ENCODE measurements at places on chromosomes 16 and 17.
A peak's percentile ranks its signal among the peaks of the same experiment; 100 is the strongest.

DNA sequence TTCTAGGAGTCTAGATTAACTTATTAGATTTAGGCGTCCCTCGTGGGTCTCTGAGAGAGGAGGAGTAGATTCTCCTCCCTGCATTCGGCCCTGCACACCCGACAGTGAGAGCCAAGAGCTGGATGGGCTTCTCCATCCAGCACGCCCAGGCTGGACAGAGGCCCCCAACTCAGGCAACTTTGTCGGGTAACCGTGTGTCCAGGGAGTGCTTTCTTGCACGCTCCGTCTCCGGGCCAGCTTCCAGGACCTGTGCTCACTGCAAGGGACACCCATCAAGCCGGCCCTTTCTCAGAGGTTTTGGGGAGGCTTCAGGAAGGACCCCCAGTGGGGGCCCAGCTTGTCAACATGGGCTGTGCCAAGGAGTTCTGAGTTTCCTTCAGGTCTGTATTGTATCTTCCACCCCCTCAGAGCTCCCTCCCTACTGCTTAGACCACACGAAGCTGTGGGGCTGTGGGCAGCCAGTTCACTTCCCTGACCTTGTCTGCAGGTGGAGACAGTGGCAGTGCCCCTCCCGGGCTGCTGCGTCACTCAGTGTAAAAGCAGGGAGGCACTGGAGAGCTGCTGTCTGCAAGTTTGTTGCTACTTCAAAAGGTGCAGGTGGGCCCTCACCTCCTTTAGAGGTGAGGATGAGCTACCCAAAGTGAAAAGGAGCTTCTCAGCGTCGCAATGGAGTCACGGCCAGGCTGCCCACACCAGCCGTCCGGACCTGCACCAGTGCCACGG, 24.0 kb upstream of the C16orf78 start:
- DNase-seq = no peak

- DNase-seq = no peak
These were observed 30.5 kb upstream of the LGALS9 start for GRCh38 chr17:27600471-27600870.

DNA sequence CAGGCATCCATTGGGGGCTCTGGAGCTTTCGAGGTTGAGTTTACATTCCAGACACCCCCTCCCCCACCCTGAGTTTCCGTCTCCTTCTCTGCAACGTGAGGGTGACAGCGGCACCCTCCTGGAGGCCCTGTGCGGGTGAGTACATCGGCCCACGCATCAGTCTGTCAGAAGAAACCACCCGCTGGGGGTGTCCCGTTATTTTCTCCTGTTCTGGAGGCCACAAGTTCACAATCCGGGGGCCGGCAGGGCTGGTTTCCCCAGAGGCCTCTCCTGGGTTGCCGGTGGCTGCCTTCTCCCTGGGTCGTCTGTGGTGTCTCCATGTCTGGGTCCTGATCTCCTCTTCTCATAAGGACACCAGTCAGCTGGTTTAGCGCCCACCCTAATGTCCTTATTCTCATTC, 35.7 kb downstream of the GSE1 start:
- DNase-seq = no peak

DNA sequence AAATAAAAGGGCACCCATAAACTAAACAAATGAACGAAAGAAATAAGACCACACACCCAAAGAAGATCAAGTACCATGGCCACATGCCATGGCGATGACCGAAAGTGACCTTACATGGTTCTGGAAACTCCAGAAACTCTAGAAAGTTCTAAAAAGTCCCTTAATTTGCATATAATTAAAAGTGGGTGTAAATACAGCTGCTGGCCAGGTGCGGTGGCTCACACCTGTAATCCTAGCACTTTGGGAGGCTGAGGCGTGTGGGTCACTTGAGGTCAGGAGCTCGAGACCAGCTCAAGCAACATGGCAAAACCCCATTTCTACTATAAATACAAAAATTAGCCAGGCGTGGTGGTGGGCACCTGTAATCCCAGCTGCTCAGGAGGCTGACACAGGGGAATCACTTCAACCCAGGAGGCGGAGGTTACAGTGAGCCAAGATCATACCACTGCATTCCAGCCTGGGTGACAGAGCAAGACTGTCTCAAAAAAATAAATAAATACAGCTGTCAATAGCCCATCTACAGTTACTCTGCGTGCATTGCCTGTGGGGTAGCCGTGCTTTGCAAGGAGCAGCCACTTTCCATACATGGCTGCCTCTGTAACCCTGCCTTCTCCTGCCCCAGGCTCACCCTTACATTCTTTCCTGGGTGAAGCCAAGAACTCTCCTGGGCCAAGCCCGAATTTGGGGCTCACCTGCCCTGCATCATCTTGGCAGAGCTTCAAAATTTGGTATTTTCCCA, 7.2 kb upstream of the ZNF778 start:
- no peak for DNase-seq

- no peak for DNase-seq
These were observed 3.5 kb upstream of the CNEP1R1 start for GRCh38 chr16:50021544-50021943.

- no peak for DNase-seq
These were observed 29.0 kb downstream of the IRF8 start for GRCh38 chr16:85927959-85928358.

- no peak for DNase-seq
These were observed 14.7 kb upstream of the FAM83G start for GRCh38 chr17:19019041-19019941.

- no peak for DNase-seq
These were observed 76.3 kb upstream of the ZNF469 start for GRCh38 chr16:88306411-88306810.

DNA sequence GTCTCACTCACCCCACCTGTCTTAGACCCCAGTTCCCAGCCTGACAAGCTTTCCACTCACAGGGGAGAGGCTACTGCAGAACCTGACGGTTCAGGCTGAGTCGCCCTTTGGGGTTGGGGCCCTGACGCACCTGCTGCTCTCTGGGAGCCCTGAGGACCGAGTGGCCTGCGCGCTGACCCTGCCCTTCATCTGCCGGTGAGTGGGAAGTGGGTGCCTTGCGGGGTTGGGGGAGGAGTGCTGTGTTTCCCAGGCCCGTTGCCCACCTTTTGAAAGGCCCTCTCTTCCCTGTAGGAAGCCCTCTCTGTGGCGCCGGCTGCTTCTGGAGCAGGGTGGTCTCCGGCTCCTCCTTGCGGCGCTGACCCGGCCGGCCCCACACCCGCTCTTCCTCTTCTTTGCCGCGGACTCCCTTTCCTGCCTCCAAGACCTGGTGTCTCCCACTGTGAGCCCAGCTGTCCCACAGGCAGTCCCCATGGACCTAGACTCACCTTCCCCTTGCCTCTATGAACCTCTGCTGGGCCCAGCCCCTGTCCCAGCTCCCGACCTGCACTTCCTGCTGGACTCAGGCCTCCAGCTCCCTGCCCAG, 6.1 kb upstream of the TGFB1I1 start:
- no peak for DNase-seq

- no peak for DNase-seq
These were observed 127.1 kb upstream of the HS3ST3A1 start for GRCh38 chr17:13728781-13729180.

- DNase-seq = no peak
These were observed 37.1 kb upstream of the TEKT1 start for GRCh38 chr17:6868582-6868981.

DNA sequence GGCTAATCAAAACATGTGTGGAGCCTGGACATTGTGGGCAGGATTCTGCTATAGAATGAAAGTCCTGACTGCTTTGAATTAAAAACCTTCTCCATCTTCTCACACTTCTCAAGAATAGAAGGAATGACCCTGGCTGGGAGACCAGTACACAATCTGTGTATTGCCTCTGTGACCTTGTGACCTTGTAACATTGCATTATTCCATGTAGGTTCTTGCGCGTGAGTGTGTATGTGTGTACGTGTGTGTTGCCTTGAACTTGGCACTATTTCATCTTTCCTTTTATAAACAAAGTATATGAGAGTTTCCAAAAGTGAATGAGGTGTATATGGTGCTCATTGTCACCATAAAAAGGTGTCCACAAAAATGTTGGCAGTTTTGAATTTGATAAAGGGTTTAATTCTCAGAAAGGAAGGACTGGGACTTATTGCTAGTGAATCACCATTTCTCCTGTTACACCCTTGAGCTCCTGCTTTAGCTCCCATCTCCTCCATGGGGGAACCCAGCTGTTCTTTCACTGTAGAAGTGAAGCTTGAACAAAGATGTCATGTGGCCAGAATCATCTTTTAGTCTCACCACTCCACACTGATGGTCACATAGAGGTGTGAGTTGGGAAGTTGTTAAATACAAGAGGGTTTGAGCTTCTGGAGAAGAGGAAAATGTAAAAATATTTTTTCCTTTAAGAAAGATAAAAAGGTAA, 244.9 kb downstream of the FTO start:
- DNase-seq = no peak

DNA sequence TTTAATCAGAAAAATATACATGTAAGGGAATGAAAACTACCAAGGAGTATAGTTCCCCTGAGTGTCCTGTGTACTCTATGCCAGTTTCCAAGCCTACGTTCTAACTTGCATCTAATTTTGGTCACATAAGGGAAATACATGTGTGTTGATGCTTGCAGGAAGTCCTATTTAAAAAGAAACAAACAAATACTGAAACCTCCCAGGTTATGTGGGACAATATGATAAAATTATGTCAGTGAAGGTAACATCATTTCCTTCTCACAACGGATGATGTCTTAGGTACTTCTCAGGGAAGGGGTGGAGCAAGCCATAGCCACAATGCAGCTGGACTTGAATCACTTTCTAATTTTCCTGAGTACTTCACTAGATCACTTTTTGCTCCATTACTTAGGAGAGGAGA, 115.9 kb downstream of the ZFHX3 start:
- no peak for DNase-seq

DNA sequence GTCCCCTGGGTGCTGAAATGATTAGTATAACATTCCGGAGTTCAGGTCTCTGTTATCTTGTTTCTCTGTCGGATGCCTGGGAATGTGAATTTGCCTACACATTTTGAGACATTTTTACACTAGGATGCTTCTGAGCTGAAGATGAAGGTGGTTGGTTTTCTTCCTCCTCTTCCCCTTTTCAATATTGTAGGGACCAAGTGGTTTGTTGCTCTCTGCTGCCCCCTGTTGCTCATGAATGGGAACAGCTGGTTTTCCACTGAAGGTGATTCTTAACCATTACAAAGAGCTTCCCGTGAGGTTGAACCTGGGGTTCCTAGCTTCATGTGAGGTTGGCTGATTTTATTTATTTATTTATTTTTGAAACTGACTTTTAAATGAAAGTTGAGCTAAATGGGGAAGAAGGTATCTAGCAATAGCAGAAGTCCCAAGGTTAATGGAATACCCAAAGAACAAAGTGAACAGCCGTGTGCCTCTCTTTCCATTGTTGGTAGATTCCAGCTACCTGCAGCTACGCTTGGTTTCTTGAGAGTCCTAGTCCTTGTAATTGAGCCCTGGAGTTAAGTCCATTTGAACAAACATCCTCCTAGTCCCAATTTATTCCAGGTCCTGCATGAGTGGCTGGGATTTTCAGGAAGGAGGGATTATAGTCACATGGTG, 983.9 kb upstream of the EEF2KMT start:
- no peak for DNase-seq

- DNase-seq = no peak
These were observed 112.0 kb upstream of the CDC42EP4 start for GRCh38 chr17:73423806-73424205.

DNA sequence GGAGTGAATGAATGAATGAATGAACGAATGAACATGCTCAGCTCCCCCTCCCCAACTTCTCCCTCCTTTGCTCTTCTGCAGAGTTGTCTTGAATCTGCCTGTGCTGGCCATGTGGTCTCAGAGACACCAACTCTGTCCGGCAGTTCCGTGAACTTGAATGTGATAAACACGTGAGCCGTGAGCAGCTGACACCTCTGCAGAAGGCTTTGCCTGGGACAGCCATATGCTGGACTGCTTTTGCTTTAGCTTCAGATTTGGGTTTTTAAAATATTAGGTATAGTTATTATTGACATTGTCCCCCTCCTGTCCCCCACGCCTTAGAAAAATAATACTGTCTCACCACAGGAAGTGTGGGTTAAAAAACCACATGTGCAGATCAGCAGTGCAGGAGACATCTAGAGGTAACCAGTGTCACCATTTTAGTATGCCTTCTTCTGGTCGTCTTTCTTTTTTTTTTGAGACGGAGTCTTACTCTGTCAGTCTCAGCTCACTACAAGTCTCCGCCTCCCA, 83.8 kb downstream of the ABCC1 start:
- no peak for DNase-seq

DNA sequence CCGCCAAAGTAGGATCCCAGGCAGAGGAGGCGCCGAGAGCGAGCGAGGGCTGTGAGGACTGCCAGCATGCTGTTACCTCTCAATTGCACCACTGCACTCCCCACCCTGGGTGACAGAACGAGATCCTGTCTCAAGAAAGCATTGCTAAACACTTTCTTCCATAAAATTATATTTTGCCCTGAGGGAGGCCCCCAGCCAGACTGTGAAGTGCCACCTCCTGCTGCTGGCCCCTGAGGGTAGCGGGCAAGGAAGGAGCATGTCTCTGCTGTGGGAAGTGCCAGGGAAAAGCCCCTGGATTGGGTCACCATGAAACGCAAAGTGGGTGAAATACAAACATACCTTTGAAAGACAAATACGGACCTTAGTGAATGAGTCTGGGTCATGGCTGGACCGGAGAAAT, 78.0 kb upstream of the AMZ2 start:
- no peak for DNase-seq

DNA sequence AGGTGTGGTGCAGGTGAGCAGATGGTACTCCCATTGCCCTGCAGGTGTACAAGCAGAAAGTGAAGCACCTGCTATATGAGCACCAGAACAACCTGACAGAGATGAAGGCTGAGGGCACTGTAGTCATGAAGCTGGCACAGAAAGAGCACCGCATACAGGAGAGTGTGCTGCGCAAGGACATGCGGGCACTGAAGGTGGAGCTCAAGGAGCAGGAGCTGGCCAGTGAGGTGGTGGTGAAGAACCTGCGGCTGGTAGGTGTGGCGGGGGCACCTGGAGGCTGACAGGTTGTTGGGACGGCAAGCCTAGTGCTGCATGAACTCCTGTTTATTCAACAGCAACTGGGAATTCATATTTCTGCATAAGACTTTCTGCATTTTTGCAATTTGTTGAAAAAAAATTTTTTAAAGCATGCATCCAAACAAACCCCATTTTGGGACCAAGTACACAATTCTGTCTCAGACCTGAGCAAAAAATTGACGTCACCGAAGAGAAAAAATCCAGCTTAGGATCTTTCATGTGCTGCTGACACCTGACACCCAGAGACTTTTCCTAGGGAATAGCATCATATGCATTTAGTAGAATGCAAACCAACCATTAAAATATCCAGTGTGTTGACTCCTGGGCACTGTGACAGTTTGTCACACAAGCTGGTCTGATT, 13.5 kb upstream of the DBNDD1 start:
- DNase-seq = no peak

GRCh38 chr17:72466199-72466598, 345.4 kb downstream of the SOX9 start:
- DNase-seq = no peak

- DNase-seq = no peak
These were observed 24.8 kb upstream of the KDM6B start for GRCh38 chr17:7809086-7809790.

DNA sequence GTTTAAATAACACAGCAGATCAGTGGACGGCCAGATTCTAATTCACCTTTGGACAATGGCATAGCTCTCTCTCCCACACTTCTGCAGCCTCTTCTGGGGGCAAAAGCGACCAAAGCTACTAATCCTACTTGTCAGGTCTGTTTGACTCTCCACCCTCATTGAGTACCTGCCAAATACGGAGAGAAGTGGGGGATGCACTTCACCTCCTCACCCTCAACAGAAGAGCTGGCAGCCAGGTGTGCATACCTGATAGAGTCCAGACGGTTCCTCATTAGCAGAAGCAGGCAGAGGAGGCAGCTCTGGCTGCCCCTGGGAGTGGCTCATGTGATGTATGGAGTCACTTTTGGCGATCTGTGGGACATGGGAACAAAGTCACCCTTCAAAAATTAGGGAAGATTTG, 4.9 kb downstream of the DNAH3 start:
- peak; percentile 54 for DNase-seq

GRCh38 chr16:76511203-76511602, 234.0 kb downstream of the CNTNAP4 start:
- DNase-seq = no peak
